ENCODE measurements at places on chromosomes 7 and 10.

GRCh38 chr7:38977685-38978084, at the start of gene POU6F2:
Gene POU6F2 (plus strand): TSS chr7:38977909. CDS start chr7:38977954, 45 bp downstream.
- DNase-seq = no peak

GRCh38 chr7:19327018-19327417, 181.8 kb upstream of the FERD3L start:
- peak; percentile 21 for DNase-seq

DNA sequence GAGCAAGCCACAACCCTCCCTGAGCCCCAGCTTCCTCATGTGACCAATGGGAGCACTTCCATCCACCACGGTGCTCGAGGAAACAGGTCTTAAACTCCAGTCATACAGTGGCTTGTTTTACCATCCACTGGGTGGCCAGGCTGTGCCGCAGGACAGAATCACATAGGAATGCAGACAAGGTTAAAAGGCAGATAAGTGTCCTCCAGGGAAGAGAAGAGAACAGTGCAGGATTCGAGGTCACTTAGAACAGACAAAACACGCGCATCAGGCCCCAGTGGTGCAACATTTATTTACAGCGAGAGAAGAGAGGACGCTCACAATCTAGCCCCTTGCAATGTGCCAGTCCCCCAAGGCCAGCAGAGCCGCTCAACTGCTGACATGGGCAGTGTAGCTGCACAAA, 92.8 kb downstream of the TMEM130 start:
- no peak for DNase-seq

- no peak for DNase-seq
Measured at GRCh38 chr7:55523366-55523765, 48.9 kb downstream of the VOPP1 start.
